Kidney (tissue), 22 donors: ENCODE measurements at places on chromosomes 4 and X. TPM values are rescaled to one million over a fixed set of nuclear protein-coding genes. Genes with fewer than 3 reads are reported as not detected.

GRCh38 chr4:154564311-154564710 is 1.5 kb downstream of the FGB start:
- DNase-seq, result no peak

DNA sequence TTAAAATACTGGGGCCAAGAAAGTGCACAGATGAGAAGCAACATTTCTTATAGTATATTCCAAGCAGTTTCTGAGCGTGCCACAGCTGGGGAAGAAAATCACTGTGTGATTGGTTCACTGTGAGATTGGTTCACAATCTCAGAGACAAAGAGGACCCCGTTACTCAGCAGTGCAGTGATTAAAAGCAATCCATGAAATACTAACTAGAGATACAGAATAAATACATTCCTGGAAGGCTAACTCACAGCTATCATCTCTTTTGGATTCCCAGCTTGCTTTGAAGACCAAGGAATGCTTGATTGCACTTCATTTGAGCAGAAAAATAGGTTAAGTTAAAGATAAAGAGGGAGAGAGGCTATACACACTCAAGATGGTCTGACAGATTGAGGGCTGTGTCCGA is 132.1 kb upstream of the RAPGEF2 start:
- no peak for DNase-seq

- no peak for DNase-seq
These were observed 35.9 kb downstream of the GRID2 start for GRCh38 chr4:92339676-92340075.

DNA sequence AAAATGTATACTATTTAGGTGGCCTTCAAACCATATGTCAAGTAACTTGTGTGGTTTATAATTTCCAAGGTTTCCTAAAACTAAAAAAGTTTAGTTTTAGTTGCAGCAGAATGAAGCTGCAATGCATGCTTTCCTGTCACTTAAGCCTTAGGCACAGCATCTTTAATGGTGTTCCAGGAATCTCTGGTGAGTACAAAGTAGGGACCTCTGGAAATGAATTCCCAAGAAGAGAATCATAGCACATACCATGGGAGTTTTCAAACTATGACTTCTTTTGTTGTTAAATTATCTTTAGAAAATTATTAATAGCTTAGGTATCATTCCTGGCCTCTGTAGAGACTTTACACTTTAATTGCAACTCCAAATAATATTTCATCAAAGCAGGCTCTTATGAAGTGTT is 1005.9 kb upstream of the PABPC4L start:
- no peak for DNase-seq

DNA sequence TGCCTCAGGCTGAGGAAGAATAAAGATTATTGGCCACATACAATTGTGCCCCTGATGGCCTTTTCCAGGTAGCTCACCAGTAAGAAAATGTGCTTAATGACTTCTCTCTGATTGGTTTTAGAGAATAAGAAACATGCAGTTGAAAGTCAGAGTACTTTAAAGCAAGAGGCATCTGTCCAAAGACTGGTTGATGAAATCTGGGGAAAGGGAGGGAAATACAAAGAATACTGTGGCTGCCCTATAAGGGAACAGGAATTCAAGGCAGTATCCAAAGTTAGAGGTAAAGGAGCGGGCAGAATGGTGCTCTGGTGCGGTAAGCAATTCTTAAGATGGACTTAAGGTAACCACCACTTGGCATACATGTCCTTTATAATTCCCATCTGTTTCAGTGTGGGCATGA is 11.4 kb downstream of the PBDC1 start:
- DNase-seq, result no peak

GRCh38 chrX:69374569-69374968 is 129.6 kb upstream of the NALF2 start:
- DNase-seq, result no peak

DNA sequence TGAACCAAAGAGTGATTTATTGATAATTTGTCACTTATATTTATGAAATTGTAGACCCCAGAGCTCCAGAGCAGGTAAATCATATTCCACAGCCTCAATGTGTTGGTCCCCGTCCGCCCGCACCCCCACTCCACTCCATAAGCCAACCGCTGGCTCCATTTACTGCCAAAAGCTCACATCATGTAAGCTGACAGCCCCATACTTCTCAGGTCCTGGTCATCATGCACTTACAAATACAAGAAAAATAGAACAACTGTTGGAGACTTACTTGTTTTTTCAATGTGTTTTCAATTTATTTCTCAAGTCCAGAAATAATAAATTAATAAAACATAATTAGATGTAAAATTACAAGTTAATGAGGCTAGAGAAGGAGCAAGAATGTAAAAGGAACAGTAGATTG is 235.7 kb upstream of the HAND2 start:
- no peak for DNase-seq

DNA sequence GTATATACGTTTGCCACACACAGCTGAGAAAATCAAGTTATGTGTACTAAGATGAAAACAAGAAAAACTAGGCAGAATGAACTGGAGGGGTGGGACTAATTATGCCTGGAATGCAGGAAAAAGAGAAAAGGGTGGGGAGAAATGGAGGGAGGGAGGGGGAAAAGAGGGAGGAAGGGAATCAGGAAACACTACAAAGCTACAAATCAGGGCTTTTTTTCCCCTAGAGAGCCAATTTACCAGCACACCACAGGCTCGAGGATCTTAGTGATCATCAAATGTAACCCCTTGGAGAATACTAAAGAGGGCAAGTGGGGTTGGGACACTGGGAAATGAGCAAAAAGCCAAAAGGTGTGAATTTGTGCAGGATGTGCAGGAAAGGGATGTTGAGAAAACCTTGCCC is 451.9 kb downstream of the SMARCA1 start:
- DNase-seq, result peak; percentile 10

GRCh38 chr4:111269439-111269838 is 646.6 kb upstream of the PITX2 start:
- DNase-seq, result peak; percentile 15

DNA sequence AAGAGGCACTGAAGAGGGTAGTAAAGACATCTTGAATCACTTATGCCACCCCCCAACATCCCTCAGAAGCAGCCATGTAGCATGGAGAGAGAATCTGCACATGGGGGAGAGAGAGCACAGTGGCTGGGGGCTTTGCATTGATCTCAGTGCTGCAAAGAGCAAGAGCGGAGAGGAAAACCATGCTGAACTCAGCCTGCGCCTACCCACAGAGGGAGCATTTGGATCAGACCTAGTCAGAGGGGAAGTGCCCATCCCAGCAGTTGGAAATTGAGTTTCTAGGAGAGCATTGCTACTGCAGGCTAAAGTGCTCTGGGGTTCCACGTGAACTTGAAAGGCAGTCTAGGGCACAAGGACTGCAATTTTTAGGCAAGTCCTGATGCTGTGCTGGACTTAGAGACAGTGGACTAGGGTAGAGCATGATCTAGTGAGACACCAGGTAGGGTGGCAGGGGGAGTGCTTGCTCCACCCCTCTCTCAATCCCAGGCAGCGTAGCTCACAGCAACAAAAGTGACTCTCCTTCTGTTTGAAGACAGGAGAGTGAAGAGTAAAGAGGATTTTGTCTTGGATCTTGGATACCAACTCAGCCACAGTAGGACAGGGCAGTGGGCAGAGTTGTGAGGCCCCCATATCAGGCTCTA is 9.0 kb upstream of the PROM1 start:
- no peak for DNase-seq

DNA sequence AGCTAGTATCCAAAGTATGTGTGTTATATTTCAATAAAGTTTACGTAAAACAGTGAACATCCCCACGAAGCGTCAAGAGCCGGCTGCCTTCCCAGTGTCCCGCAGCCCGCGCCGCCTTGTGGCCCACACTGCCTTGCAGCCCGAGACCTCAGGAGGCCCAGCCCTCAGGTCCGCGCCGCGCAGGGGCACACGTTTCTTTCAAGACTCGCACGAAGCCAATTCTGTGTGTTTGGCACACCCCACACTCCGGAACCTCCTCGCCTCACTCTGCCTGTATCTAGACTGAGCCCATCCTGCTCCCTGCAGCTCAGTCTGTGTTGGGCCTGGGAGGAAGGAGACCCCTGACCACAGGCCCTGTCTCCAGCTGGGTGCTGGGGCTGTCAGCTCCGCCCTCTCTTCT is 5.8 kb downstream of the LRPAP1 start:
- DNase-seq, result peak; percentile 56

- DNase-seq, result no peak
These were observed 540.2 kb downstream of the GBA3 start for GRCh38 chr4:23232987-23233386.

GRCh38 chr4:76830964-76831703 is 66.8 kb downstream of the SOWAHB start:
- DNase-seq, result peak; percentile 95

- peak; percentile 18 for DNase-seq
These were observed 27.6 kb downstream of the HCCS start for GRCh38 chrX:11138498-11139390.

DNA sequence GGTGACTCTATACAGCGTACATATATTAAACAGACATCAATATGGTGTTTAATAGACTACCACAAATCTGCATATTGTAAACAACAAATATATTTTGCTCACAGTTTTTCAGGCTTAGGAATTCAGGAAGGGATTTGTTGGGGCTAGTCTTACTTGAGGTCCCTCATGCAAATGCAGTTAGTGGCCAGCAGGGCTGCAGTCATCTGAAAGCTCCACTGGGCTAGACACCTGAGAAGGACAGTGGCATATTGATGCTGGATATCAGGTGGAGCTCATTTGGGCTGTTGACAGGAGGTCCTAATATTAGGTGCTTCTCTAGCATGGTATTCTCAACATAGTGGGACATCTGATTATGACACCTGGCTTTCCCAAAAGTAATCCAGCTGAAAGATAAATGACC is 493.8 kb upstream of the PABPC4L start:
- DNase-seq, result no peak

DNA sequence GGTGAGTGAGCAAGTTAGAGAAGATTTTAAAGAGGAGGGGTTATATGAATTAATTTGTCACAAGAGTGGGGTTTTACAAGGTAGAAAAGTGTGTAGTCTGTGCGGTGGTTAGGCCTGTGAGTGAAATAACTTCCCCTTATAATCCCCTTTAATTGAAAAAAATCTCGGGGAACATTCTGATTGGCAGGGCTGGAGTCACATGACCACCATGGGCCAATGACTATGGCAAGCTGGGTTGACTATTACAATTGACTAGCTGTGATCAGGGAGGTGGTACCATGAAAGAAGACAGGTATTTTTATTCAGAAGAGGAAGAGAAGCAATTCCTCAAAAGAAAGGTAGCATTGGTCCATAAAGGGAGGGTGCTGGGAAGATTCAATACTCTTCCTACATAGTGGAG is 27.0 kb upstream of the CD38 start:
- no peak for DNase-seq

- DNase-seq, result no peak
These were observed 26.0 kb downstream of the OCRL start for GRCh38 chrX:129566073-129566472.

DNA sequence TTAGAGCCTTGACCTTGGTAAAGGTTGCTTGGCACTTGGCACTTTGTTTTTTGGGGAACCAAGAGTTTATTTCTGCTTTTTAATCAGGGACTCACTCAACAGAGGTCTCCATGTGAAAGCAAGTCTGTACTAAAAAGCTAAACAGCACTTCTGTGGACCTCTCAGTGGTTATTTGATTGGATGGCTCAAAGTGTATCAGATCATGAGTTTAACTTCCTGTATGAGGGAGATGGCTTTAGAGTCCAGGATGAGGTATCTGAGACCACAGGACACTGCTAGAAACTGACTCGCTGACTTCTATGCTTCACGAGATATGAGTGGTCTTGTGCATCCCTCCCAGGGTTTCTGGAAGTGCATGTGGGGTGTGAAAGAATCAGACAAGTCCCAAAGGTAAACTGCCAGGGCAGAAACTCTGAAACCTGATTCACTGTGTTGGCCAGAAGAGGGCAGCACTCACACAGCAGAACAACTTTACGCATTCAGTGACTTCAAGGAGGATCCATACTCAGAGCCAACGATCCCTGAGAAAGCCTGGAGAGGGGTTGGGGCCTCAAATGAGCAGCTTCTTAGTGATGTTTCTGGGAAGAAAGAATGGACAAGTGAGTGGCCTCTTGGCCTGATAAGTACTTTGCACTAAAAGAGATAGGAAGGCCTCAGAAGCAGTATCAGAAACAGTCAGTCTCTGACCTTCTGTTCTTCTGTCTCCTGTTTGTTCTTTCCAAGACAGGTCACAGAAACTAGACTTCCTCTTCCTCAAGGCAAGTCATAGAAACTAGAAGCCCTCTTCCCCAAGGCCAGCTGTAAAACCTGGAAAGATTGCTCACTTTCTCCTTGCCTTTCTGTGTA is 220.3 kb upstream of the CXCL13 start:
- DNase-seq, result peak; percentile 69

DNA sequence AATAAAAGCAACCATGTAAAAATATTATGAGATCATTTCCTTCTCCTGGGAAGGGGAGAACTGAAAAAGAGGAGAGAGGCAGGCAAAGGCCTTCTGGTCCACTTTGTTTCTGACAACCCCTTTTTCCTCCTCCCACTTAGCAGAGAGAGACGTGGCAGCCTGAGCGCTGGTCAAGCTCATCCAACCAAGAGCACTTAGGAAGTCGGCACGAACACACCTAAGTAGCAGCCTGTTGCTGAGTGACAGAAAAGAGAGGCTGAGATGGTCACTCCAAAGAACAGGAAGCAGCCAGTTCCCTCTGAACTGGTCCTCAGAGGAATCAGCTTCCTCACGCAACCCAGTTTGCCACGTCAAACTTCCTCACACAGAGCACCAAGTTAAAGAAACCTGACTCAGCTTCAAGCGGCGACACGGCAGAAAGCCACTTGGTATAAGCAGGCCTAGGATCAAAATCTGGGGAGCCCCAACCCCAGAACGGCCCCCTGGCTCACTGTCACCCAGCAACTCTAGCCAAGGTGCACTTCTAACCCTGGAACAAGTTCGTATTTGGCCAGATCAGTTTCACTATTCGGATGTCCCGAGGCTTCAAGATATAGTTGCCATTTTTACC is 861 bp downstream of the SEC24D start:
- DNase-seq, result peak; percentile 86

DNA sequence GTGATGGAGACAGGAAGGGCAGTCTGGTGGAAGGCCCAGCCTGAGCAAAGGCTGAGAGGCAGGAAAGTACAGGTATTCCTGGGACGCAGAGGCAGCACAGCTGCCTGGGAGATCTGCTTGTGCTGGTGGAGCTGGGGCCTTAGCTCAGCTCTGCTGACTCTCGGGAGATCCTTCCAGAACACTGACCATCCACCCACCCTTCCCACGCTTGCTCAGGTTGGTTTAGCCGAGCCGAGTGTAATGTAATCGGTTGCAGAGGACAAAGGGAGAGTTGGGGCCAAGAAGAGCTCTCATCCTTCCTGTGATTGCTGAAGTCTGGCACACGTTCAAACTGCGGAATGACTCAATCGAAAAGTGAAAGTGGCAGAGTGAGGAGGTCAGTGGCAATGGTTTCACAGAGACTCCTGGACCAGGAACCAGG is 43.1 kb upstream of the GPR78 start:
- DNase-seq, result no peak

Gene DAPP1
- 10.1 TPM for total RNA-seq

Gene GNRHR
- not detected for total RNA-seq

Gene BEX5
- total RNA-seq, result 9.5 TPM

Gene KLHL4
- 2.1 TPM for total RNA-seq

Gene FAM133A
- total RNA-seq, result not detected

Gene HAND2
- 0.31 TPM for total RNA-seq

Gene WDR45
- 67.4 TPM for total RNA-seq

Gene COX7B2
- not detected for total RNA-seq

Gene ARHGAP36
- 0.13 TPM for total RNA-seq

Gene CENPU
- total RNA-seq, result 2.5 TPM

Gene HMGN5
- total RNA-seq, result 5.6 TPM

Gene PNCK
- 1.5 TPM for total RNA-seq
